ENCODE measurements at places on chromosomes 2 and 18.
A peak's percentile ranks its signal among the peaks of the same experiment; 100 is the strongest.

DNA sequence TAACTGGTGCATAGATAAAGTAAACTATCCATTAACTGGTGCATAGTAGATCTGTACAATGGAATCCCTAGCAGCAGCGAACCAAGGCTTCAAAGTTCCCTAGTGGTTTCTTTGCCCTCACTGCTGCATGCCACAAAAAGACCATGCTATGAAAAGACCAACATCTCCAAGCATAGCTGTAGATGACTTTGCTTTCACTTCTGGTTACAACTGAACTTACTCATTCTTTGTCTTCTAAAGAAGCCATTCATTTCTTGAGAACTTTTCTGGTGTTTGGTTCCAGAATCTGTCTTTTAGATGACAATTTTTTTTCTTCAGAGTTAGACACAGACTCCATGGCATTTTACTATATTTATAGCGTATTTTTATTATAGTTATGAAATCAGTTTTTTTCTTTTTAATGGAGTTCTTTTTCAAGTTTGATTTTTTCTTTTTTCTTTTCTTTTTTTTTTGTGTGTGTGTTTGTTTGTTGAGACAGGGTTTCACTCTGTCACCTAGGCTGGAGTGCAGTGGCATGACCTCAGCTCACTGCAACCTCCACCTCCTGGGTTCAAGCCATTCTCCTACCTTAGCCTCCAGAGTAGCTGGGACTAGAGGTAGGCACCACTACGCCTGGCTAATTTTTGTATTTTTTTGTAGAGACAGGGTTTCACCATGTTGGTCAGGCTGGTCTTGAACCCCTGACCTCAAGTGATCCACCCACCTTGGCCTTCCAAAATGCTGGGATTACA is 63.6 kb downstream of the SLC35F5 start:
- DNase-seq, result peak; percentile 35

DNA sequence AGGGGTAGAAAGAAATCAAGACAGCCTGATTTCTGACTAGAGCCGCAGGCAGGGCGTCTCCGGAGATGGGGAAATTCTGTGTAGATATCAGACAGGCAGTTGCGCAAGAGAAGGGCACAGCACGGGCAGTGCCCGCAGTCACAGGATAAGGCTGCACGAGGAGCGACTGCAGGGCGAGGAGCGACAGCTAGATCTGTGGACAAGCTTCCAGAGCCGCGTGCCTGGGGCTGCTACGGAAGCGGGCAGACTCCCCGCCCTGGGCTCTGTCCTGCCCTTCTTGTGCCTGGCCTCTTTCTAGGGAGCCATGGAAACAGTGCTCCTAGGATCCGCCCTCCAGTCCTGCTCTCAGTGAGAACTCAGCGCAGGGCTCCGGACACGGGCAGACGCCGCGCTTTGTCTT is 12.6 kb downstream of the MC5R start:
- no peak for DNase-seq

GRCh38 chr2:99152199-99152895 is 2.4 kb downstream of the TSGA10 start:
- no peak for DNase-seq

- DNase-seq, result no peak
Measured at GRCh38 chr2:175318542-175318941, 137.0 kb upstream of the ATP5MC3 start.

DNA sequence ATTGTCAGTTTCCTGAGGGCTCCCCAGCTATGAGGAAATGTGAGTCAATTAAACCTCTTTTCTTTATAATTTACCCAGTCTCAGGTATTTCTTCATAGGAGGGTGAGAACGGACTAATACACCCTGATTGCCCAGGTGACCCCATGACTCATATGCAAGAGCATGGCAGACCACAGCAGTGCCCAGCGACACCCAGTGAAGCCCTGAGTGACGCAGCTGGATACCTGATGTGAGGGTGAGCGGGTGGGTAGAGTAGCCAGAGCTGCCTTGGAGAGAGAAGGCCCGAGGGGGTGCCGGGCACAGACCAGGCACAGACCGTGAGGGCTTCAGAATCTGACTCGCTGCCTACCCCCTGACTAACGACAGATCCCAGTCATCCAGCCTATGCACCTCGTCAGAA is 15.4 kb downstream of the ALPG start:
- no peak for DNase-seq

- DNase-seq, result no peak
Measured at GRCh38 chr2:33712674-33713073, 113.6 kb upstream of the FAM98A start.

- DNase-seq, result peak; percentile 53
Measured at GRCh38 chr2:9763356-9764152, 79.7 kb upstream of the TAF1B start.

DNA sequence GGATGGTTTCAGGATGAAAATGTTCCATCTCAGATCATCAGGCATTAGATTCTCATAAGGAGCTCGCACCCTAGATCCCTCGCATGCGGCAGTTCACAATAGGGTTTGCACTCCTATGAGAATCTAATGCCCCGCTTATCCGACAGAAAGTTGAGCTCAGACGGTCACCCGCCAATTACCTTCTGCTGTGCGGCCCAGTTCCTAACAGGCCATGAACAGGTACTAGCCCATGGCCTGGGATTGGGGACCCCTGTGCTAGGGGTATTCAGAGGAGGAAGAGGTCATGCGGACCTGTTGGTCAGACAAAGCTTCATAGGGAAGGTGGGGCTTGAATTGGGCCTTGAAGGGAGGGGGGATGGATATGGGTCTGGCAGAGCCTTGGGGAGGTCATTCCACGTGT is 4.4 kb upstream of the BUB1 start:
- no peak for DNase-seq

DNA sequence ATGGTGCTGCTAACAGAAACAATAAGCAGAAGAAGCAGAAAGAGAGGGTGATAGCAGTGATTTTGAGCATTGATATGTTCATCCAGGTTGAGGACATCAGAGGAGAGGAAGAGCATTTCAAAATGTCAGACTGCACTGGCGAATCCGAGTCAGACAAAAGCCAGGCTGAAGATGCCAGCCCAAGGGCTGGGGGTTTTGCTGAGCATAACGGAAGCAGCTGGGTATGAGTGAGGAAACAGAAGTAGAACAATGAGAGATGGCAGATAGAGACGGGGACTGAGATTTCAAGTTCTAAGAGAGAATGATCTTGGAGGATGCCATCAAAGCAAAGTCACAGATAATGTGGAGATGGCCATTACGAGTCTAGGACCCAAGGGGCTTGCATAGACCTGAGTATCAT is 151.2 kb downstream of the RNF144A start:
- DNase-seq, result no peak

- peak; percentile 38 for DNase-seq
Measured at GRCh38 chr2:191318037-191318728, 73.0 kb downstream of the MYO1B start.

DNA sequence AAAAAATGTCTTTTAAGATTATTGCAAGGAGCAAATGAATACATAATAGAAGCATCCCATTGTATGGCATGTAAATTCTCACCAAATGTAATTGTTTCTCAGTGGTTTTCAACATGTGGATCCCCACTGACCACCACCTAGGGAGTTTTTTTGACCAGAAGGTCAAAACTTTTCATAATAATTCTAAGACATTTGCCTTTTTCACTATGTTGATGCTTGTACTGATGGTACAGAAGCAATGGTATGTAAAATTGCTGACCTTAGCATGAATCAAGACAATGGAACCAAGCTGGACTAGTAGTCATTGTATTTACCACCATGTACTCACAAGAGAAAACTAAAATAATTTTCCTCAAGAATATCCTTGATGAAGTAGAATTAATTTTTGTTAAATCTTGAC is 36.8 kb downstream of the RAB10 start:
- no peak for DNase-seq

- no peak for DNase-seq
Measured at GRCh38 chr2:43898838-43899346, 60.1 kb downstream of the ABCG8 start.

DNA sequence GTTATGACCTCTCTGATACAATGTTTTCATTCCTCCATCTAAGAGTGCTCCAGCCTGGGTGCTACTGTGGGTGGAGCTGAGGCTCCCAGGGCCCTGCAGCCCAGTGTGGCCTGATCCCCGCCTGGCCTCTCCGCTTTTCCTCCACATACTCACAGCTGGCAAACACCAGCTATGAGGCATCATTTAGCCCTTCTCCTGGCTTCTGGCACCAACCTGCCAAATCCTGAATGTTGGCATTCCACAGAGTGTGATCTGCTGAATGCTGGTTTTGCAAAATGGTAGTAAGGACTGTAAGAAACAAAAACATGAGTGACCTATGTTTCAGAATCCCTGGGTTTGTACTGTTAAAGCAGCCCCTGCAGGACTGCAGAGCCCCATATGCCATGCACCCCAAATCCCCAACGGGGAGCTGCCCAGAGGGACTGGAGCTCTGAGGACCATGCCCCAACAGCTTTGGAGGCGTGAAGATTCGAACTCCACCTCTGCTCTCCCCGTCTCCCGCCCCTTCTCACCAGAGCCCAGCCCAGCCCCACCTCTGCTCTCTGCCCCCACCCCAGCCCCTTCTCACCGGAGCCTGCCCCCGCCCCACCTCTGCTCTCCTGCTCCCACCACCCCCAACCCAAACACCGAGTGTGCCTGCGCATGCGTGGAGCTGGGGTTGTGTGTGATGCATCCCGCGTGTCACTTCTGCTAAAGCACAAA is 4.2 kb downstream of the SLC66A2 start:
- DNase-seq, result no peak

All from OCI-M1 (cell line).